ENCODE measurements at places on chromosomes 2 and 18.

GRCh38 chr2:38264396-38265221 is 112.5 kb downstream of the ATL2 start:
- no peak for DNase-seq

DNA sequence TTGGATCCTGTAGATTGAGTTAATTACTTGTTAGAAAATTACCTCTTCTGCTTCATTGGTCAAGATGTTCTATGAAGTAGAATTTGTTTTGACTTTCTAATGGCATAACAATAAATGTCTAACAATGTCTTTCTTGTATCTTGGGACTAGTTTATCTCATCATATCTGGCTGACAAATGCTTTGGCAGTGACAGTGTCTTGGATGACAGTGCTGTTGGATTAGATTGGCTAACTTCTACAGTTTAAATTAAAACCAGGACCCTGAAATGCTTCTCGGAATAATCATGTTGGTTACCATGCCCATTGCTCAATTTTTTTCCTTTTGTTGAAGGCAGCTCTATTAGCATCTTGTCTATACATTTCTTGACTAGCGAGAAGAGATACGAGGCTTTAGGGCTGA is 176.9 kb downstream of the PARD3B start:
- no peak for DNase-seq

GRCh38 chr2:19762142-19762541 is 139.6 kb downstream of the TTC32 start:
- no peak for DNase-seq

DNA sequence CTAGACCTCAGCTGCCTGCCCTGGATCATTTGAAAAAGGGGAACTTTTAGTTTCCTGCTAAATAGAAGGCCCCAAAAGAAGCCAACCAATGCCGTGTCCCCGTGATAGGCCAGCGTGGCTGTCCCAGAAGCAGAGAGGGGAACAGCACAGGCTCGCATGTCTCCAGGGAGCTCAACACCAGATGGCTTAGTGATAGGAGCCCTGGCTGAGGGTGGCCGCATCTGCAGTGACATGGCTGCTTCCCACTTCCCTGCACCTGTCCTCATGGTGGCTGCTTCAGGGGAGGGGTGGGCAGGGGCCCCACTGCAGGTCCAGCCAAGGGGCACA is 79.6 kb downstream of the MBP start:
- no peak for DNase-seq

DNA sequence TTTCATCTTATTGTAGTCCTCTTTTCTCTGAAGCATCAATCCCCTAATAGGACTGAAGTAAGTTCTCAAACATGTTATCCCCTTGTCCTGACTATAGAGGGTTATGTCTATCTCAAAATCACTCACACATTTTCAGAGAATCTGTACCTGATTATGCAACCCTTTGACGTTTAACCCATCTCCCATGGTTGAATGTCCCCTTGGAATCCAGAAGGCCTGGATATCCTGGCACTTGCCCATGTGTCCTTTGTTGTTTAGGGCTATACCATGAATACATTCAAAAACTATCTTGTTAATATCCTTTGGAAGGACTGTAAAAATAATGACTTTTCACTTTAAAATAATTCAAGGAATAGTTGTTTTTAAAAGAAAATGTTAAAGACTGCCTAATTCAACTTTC is 66.3 kb upstream of the PSMD14 start:
- DNase-seq = no peak

DNA sequence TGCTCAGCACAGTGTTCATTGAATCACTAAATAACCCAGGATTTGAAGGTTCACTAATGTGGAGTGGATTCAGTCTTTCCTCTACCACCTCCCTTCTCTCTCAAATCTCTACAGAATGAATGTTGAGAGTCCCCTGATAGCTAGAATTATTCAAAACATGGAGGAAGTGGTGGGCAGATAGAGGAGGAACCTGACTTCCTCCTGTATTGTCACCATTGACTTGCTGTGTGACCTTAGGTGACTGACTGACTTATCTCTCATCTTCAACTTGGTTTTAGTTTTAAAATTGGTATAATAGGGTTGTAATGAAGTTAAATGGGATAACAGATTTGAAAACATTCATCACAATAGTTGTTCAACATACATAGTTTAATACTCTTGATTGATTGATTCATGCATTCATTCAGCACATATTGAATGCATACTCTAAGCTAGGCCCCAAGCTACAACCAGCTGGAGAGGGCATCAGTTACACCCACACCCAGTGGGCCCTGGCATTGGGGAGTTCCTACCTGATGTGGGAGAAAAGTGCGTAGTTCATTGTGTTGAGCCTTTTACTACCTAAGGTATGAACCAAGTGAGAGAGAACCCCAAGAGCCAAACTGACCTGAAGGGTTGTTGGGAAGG is 96.0 kb downstream of the WDR7 start:
- no peak for DNase-seq

GRCh38 chr2:133541376-133541775 is 26.9 kb downstream of the NCKAP5 start:
- peak; percentile 70 for DNase-seq

- DNase-seq = no peak
Observed at GRCh38 chr2:230346921-230347533, 20.0 kb downstream of the SP140L start.

DNA sequence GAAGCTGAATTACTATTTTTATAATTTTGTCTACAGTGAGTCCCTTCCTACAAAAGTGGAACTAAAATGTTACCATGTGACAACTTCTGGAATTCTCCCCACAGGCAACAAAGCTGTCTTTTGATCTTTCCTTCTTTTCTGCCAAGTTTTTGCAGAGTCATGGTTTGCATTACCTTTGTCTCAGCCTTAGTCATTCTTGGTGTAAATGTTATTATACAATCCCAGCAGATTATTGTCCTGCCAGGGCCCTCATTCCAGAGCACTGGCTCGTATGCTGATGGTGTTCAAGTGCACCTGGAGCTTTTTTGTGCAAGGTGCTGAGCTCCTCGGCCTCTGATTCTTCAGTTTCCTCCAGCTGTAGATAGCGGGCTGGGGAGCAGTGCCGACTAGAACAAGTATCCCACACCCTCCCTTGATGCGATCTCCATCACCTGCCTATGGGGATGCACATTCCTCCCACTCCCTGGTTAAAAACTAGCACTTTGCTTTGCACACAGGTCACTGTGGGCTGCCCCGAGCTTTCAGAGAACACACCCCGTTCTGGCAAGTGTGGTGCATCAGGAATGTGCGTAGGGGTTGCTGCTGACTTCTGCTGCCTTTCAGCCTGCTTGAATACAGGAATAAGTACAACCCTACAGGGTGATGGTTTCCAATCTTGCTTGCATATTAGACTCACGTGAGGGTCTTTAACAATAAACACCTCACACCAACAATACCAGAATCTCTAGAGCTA is 263.6 kb downstream of the RNF144A start:
- peak; percentile 43 for DNase-seq

- DNase-seq = no peak
Observed at GRCh38 chr2:237786936-237787335, 11.6 kb upstream of the RBM44 start.

GRCh38 chr2:164881524-164881923 is 39.9 kb upstream of the COBLL1 start:
- no peak for DNase-seq

GRCh38 chr2:46422717-46423394 is 56.5 kb upstream of the TMEM247 start:
- DNase-seq = no peak

DNA sequence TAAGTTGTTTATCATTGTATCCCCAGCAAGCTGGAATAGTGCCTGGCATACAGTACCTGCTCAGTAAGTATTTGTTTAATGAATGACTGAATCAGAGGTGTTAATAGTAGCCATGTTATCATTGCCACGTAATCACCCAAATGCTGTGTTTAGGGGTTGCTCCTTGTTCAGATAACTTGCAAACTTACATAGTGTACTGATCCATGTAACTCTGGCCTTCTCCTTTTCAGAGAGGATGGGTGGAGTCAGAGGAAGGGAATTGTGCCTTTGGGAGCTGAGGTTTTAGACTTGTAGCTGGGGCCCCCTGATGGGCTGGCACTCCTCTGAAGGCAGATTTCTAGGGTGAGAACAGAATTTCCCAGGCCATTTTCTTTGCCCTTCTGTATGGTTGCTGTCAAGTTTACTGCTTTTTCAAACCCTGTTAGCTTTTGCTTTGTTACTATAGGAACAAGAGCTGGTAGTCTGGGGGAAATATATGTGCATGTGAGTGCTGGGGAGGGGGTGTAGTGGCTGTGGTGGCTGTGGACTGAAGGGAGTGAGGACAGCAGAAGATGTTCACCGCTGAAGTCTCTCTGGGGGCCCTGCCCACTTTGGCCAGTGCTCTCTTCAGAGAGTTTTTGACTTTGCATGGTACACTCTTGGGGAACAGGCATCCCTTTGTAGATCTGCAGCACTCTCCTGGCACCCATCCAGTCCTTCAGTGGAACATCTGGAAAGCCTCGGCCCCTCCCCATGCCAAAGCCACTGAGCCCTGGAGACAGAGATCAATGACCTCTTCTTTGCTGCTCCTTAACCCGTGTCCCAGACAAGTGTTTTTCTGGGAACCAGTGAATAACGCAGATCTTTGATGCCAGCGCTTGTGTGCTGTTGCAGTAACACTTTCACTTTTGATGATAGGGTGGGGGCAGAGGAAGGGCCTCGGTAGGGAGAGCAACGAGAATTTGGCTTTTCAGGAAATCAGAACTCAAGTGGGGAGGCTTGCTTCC is 209.0 kb downstream of the PRKCE start:
- DNase-seq = peak; percentile 89

GRCh38 chr2:60739156-60739555 is 16.9 kb upstream of the PAPOLG start:
- DNase-seq = no peak

DNA sequence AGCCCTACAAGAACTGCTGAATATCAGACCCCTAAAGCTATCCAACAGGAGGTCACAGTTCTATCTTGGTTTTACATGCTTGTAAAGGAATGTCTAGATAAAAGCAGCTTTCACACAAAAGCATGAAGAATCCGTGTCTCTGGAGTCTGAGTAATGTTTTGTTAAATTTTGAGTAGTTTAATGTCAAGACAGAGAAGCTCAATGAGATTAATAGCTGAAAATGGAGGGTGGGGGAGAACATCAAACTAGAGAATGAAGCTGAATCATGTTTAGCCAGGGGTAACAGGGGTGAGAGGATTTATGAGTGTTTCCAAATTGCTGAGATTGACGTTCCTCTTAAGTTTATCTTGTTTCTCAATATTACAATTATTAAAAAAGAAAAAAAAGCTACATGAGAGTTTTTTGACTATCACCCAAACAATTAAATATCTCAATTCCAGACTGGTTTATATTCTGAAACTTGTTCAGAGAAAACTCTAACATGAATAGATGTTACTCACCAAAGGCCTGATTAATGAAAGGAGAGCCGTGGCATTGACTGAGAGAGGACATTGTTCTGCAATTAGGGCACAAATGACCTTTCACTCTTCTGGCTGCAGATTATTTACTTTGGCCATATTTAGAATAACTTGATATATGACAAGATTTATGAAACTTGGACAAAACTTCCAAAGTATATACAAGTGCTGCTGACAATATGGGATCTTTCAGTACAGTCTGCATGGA is 266.4 kb upstream of the ETAA1 start:
- peak; percentile 46 for DNase-seq

DNA sequence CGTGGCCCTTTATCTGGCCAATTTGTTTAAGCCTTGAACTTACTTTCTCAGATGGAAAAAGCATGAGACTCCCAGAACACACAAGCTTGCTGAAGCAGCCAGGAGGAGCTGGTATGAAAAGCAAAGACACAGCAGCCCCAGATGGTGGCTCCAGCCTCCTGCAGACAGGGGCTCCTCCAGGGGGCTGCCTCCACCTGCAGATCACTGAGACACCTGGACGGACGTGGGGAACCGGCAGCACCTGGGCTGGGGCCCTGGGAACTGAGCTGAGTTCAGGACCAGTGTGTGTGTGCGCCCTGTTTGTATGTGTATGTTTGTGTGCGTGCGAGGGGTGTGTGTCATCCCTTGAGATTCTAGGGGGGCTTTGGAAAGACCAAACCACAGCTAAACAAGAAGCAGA is 8.6 kb downstream of the CYS1 start:
- no peak for DNase-seq

GRCh38 chr2:139495851-139496250 is 715.7 kb upstream of the NXPH2 start:
- no peak for DNase-seq

DNA sequence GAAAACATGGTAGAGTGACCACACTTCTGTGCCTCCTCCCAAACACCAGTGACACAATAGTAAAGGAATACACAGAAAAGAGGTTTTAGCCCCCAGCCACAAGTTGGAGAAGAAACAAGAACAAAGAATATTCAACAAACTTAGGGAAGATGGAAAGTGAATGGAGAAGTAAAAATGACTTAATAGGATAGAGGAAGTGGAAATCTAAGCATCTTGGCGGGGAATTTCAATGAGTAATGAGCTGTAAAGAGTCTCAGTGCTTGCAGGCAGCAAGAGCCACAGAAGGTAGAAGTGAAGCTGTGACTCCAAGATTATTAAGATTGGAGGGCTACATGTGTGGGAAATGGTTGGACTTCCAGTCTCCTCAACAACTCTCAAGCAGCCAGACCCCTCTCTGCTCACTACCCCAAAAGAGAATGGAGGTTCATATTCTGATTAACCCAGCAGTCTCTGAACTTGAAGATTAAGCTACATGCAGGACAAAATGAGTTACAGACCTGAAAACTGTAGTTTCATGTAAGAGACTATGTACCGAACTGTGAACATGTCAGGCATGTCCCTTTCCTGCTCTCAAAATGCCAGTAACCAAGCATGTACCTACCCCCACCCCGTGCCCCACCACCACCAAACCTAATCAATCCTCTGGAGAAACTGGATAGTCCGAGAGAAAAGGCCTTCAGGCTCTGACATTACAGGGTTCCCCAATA is 16.9 kb upstream of the HNRNPLL start:
- peak; percentile 48 for DNase-seq

GRCh38 chr18:55346961-55347740 is 240.8 kb downstream of the TCF4 start:
- DNase-seq = no peak

DNA sequence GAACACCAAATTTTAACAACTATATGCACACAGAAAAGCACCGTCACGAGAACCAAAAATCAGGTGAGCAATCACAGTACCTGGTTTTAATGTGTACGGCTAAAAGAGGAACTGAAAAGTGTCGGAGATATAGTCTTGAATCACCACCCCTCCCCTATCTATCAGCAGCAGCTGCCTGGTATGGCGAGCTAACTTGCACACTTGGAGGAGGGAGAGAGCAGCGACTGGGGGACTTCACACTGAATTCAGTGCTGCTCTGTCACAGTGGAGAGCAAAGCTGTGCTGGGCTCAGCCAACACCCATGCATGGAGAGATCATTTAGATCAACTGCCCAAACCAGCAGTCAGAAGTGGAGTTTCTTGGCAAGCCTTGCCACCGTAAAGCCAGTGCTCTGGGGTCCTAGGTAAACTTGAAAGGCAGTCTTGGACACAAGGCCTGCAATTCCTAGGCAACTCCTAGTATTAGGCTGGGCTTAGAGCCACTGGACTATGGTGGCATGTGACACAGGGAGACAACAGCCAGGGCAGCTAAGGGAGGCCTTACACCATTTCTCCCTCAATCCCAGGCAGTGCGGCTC is 89.2 kb upstream of the CD226 start:
- DNase-seq = no peak

DNA sequence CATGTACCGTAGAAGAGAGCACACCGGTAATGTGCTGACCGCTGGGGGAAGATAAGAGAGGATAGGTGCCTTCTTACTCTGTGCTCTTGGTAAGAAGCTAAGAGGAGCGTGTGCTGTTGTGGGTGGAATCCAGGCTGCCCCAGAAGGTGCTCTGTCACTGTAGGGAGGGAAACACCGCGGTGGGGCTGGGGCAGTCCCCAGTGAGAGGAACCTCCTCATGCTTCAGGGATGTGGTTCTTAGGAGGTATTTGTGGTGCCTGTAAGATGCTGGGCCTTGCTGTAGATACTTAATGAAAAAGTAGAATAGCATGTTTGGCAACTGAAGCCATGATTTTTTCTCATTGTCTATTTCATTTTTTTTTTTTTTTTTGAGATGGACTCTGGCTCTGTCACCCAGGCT is 1.1 kb downstream of the COLEC11 start:
- no peak for DNase-seq

Measured in umbilical cord (tissue), 2 donors.